ENCODE measurements at places on chromosomes 11 and 22.

- DNase-seq: no peak
These were observed 11.6 kb upstream of the RTCB start for GRCh38 chr22:32423664-32424063.

GRCh38 chr11:129277198-129277843 is 85.2 kb upstream of the ARHGAP32 start:
- DNase-seq: no peak

DNA sequence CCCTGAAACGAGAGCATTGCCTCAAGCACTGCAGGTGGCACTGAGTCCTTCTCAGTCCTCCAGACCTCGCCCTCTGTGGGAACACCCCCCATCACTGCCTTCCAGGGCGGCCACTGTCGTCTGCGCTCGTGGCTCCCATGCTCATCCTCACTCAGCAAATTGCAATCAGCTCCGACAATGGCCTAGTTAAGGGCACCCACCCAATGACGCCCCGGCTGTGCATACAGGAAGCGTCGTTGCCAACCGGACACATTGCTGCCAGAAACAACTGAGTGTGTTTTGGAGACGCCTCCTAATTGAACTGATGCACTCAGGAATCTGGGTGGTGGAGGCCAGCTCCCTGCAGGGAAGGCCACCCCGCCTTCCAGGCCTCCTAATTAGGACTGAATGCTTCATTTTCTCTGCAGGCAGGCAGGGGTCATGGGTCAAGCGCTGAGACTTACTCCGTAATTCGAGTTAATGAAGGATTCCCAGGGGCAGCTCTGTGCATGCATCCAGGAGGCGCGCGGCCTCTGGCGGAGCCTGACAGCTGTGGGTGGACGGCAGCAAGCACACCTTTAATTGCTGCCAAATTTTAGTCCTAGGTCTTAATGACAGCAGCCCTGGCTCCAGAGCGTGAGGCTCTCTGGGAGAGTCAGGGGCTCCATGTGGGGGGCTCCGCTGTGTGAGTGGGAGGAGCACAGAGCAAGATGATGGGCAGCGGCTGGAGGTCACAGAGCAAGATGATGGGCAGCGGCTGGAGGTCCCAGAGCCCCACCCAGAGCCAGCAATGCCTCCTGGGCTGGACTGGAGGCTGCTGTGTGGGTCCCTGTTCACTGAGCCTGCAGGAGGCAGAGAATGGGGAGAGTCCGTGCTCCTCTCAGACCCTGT is 199.0 kb downstream of the BRD1 start:
- DNase-seq: no peak

DNA sequence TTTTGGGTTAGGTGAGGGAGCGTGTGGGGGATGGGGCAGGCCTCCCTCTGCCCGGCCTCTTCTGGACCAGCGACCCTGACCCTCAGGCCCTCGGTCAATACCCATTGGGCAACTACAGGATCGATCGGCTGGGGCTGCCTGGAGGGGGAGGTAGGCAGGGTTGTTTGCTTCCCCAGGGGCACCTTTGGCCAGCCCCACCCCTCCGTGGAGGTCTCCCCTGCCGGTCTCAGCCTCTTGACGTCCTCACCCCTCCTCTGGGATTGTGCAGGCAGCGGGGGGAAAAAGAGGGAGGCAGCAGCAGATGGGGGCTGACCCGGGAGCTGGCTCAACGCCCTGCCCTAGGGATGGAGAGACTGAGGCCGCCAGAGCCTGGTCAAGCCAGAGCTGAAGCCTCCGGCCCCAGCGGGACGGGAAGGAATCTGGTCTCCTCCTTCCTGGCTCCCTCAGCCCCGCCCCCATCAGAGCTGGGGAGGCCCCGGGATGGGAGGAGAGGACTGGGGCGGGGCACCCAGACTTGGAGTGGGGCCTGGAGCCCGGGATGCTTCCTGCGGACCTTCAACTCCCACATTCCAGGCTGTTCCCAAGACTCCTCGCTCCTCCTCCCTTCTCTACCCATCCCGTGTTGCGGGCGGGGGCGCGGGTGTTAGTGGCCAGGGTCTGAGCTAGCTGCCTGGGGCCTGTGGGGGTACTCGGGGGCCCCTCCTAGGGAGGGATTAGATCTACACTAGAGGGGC is 14.4 kb upstream of the CDC42EP1 start:
- no peak for DNase-seq

GRCh38 chr11:108148556-108148955 is 27.2 kb downstream of the ACAT1 start:
- no peak for DNase-seq

GRCh38 chr11:96264364-96264763 is 78.6 kb downstream of the MAML2 start:
- no peak for DNase-seq

DNA sequence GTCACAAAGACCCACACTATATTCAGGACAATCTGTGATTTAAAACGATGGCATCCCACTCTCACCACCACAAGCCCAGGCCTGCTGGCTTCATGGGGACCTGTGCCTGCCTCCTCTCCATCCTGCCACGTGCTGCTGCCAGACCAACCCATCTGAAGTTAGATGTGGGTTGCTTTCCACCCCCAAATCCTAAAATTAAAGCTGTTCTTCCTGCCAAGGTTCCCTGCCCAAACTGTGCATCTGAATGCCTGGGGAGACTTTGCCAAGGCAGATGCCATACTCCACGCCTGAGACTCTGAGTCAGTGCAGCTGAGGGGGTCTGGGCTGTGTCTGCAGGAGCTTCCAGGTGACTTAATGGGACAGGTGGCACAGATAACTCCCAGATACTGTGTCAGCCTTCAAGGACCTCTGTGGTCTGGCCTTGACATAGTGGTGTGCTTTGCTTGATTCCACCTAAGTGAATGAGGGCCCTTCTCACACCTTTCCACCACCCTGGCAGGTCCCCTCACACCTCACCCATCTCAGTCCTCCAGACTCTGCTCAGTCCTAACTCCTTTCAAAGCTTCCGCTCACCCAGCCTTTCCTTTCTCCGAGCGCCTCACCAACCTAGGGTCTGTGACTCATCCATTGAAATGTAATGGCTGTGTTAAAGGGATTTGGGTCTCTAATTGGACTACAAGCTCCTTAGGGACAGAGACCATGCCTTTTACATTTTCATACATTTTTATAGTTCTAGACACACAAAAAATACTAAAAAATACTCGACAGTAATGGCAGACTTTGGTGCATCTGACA is 18.6 kb downstream of the ADAMTS8 start:
- no peak for DNase-seq

DNA sequence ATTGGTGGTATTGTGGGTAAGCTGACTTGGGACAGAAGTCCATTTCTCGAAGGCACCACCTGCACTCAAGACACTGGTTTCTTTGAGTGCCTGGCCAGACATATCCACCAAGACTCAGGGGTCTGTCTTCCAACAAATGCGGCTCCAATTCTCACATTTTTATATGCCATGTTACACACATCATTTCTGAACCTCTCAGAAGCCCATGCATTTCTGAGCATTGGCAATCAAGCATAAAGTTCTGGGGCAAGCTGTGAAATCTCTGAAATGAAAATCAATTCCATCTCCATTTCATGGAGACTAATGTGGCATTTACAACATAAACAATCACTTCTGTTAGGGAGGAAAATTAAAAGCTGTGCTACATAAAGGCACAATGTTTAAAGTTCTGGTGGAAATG is 243.7 kb downstream of the KIRREL3 start:
- no peak for DNase-seq

GRCh38 chr22:38114484-38115398 is 4.3 kb upstream of the BAIAP2L2 start:
- peak; percentile 73 for DNase-seq

DNA sequence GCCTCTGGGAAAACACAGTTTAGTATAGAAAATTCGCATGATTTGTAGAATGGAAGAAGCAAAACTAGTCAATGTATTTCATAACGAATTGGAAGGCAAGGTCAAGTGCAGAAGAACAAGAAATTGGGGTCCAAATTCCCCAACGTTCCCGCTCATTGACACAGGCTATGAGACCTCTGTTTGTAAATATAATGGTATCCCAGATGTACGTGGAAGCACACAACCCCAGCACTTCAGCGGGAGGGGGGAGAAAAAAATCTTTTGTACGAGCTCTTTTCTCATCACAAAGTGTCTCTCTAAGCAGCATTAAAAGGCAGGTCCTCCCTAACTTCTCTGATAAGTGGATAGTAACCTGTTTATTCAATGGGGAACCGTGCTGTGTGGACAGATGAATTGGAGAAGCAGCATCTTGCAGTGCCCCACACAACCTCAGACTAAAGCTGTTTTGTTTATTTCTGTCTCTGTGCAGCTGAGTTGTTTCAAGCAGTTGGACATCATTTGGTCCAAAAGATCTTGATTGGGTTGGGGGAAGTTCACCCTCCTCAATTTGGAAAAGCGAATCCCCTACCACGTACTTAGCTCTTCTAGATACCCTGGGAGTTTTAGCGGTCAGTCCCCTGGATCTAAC is 1.1 kb upstream of the GAB2 start:
- no peak for DNase-seq

GRCh38 chr11:69086152-69087132 is 37.7 kb downstream of the TPCN2 start:
- DNase-seq: no peak

Data from central memory CD8-positive, alpha-beta T cell (primary cell).